ENCODE measurements at places on chromosomes 4 and X.

GRCh38 chr4:77930876-77931275 lies 68.2 kb downstream of the MRPL1 start:
- DNase-seq, result no peak

GRCh38 chr4:40686081-40686913 lies 56.6 kb upstream of the RBM47 start:
- no peak for DNase-seq

DNA sequence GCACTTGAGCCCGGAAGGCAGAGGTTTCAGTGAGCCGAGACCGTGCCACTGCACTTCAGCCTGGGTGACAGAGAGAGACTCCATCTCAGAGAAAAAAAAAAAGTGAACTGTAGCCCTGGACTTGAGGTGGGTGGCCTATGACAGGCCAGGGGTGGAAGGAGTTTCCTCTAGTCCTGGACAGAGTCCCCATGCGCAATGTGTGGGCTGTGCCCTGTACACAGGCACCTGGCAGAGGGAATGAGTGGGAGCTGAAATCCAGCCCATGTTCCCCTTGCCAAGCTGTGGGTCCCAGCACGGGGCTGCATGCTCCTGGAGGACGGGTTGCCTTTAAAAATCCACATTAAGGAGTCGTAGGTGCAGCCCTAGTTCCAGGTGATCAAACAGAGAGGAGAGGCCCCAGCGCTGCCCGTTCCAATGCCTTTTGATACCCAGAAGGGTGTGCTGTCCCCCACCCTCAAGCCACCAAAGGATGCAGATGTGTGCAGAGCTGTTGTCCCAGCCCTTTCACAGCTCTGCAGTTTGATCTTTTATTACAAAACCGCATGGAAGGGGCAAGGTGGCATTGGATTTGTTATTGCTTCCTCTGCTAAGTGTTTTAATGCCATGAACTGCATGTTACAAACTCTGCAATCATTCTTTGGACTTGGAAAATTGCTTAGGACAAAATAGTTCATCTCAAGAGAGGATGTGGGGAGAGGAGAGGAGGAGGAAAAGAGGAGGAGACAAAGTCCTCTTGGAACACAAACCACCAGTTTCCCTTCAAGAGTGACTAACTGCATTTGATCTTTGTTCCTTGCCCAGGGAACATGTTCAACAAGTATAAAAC lies 38.0 kb upstream of the PDK3 start:
- DNase-seq, result no peak

DNA sequence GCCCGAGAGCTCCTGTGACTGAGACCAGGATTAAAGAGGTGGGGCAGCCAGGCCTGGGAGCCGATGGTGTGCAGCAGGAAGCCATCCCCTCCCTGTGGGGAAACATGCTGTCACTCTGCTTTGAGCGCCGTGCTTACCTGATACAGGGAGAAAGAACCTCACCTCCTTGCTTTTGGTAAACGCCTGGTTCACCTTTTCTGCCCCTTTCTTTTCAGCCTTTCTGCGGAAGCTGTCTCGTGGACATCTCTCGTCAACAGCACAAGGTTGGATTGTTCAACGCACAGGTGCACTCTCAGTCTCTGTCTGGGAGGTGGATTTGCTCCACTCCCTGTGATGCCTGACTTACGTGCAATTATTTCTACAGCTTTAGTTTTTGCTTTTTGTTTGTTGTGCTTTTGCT lies 12.0 kb downstream of the ZFYVE28 start:
- no peak for DNase-seq

GRCh38 chr4:82842593-82842992 lies 44.0 kb upstream of the SCD5 start:
- no peak for DNase-seq

DNA sequence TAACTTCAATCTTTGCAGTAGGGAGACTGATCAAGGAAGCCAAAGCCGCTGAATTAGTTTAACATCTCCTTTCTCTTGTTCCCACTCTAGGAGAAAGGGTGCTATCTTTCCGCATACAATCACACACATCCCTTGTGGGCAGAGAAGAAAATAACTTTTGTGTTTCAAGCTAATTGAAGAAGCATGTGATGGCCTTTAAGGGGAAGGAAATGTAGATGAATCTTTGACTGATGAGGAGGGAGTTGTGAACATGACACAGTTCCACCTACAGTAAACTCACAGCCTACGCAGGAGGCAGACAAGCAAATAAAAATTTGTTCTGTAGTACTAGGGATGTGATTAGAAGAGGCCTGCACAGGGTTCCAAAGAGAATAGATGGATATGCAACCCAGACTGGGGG lies 14.7 kb upstream of the SPATA4 start:
- DNase-seq, result no peak

GRCh38 chr4:99915449-99915848 lies 21.2 kb upstream of the LAMTOR3 start:
- DNase-seq, result no peak

GRCh38 chrX:114619874-114620273 lies 36.0 kb downstream of the HTR2C start:
- DNase-seq, result no peak

- DNase-seq, result no peak
These were observed 132.0 kb upstream of the ATP6AP2 start for GRCh38 chrX:40448793-40449192.

GRCh38 chr4:84022564-84022963 lies 476.5 kb downstream of the NKX6-1 start:
- no peak for DNase-seq

GRCh38 chr4:151669990-151670389 lies 90.8 kb downstream of the GATB start:
- no peak for DNase-seq

DNA sequence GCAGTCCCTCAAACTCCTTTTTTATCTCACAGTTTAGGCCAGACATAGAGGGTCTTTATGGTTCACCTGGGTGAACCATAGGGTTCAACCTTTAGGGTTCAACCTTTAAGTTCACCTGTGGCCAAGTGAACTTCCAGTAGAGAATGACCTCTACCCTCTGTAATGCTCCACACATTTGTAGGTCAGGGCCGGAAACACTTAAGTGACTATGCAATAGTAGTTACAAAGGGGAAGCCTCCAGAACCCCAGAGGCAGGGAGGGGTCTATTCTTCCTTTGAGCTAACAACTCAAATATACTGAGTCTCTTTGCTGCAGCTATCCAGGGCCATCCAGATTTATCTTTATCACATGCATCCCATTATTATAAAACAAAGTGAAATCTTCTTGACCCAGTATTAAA lies 100.0 kb downstream of the LARP1B start:
- no peak for DNase-seq

DNA sequence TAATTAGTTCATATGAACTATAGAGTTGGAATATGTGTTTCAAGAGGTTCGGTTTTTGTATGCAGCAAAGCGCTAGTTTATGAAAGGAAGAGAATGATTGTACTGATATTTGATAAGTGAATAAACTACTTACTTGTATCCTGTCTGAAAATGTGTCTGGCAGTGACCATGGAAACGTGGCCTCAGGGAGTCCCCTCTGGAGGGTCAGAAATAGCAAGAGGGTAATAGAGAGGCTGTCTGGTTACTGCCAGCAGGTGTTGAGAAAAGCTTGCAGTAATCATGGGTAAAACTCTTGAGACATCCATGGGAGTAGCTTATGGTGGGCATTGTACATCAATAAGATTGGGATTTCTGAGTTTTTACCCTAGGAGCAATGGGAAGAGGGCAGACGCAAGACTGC lies 77.1 kb downstream of the DCLK2 start:
- DNase-seq, result no peak

DNA sequence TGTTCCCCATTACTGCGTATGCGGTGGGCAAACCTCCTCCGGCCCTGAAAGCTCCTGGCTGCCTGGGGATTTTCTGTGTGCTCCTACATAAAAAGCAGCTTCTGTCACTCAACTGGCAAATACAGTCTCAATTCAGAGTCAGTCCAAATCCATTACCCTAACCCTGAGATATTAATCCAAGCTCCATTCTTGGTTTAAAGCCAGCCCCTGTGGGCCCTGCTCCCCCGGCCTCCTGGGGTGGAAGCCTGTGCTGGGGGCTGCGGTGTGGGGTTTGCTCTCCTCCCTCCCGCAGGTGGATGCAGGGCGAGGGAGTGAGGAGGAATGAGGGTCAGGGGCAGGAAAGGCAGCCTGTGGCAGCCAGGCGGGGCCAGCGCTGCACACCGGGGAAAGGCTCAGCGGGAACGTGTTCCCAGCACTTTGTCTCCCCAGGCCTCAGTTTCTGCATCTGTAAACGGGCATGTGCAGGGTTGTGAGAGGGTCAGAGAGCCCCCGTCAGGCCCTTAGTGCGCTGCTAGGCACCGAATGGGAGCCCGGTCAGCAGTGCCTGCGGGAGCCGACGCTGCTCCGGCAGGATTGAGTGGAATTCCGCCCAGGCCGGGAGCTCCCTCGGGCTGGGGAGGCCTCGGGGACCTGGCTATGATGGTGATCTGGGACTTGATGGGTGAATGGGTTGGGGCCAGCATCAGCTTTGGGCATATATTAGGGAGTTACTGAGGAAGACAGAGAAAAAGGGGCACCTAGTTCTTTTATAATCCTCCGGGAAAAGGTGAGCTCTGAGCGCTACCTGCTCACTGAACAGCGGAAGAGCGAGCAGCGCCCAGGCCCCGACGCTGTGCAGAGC lies 6.3 kb upstream of the RGS12 start:
- no peak for DNase-seq

GRCh38 chr4:188016754-188017153 lies 21.2 kb downstream of the ZFP42 start:
- no peak for DNase-seq

- DNase-seq, result no peak
These were observed 453.4 kb upstream of the MAGEB2 start for GRCh38 chrX:29762006-29762405.

DNA sequence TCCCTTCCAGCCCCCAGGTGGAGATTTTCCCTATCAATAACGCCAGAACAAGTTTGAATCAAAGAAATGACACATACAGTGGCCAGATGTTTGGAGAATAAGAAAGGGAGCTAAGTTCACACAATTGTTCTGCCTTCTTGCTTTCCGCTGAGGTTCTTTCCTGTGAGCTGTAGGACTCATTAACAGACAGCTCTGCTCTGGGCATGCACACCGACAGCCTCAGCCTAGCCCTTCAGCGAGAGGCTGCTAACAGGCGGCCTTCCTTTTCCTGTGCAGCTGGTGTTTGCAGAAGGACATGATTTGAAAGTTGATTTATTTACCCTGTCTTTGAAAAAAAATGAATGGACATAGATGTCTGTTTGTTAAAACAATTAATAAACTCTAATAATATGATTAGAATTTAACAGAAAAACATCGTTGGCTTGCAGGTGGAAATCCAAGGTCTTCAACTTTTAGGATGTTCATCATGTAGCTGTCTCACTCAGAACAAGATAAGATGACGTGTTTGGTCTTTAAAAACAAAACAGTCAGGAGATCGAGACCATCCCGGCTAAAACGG lies 183.3 kb downstream of the KDR start:
- peak; percentile 28 for DNase-seq

- no peak for DNase-seq
These were observed 91.5 kb downstream of the PPP2R2C start for GRCh38 chr4:6380746-6381410.

DNA sequence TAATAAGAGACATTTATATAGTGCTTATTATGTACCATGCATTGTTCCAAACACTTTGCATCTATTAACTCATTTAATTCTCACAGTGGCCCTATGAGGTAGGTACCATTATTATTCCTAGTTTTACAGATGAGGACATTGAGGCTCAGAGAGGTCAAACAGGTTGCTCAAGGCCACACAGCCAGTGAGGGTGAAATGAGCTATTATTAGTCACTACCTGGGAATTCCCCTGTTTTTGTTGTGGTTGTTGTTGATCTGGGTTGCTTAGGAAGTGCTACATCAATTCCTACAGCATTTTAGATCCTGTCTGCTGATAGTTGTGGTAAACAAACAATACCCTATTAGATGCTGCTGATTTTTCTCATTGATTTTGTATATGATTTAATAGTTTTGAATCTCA lies 41.2 kb downstream of the APLN start:
- DNase-seq, result peak; percentile 21

DNA sequence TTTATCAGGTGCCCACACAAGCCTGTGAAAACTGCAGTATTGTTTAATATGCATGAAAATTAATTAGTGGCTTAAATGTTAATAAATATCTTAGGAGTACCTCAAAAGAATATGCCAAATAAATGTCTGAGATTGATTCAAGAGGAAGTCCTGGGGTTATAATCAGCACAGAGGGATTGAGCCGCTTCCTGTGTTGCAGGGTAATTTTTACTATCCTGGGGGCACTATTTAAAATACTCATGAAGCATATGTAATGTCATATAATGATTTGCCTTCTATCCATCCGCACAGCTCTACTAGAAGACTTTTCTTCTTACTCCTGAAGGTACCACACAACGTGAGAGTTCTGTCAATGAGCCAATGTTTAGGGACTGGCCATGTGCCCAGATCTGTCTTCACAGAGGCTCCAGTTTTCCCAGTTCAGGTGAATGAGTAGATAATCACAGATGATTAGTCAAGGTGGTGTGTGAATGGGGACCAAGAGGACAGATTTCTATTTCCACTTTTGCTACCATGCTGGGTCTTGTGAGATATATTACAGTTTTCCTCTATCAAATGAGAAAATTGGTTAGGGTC lies 233.3 kb downstream of the USP46 start:
- DNase-seq, result no peak

GRCh38 chr4:169268951-169269760 lies 1.6 kb downstream of the SH3RF1 start:
- no peak for DNase-seq

DNA sequence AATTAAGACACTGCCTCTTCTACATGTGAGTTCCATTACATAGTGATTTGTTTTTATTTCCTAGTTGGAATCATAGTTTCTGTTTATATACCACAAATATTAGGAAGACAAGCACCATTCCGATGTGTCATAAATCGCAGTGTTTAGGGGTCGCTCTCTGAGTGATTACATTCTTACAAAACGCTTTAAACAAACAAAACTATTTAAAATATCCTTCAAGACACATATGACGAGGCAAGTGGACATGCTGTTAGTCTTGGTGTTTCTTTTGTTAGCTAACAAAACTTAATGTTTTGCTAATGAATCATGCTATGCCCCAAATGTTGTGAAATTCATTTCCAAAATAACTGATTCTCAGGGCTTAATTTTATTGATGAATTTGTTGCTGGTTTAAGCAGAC lies 1219.3 kb upstream of the PRKX start:
- DNase-seq, result no peak

DNA sequence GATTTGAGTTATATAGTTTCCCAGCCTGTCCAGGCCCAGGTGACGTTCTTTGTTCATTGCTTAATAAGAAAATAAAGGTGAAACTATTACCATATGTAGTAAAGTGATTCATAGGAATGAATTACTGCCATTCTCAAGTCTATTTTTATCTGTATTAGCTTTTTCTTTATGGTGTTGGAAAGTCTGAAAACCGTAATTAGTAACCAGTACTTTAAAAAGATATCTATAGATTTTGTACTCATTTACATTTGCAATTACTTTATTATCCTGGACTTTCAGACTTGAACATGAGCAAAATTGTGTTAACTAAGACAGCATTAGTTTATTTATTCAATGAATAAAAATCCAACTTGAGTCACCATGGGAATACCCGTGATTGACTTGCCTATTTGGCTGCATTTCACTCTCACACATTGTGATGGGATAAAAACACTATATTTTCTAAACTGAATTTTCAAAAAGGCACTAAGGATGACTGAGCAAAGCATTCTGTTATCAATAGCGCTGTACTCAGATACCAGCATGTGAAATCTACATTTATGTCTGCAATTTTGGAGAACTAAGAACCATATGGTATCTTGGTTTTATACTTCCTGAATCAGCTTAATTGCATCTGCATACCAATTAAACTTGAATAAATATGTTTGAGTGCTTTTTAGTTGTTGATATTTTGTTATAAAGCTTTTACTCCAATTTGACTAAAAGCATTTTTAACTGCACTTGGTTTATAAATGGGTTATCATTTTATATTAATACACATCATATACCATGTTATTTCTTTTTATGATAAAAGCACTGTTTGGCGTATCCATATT lies 154.6 kb downstream of the CCSER1 start:
- no peak for DNase-seq

GRCh38 chr4:162685410-162685809 lies 481.3 kb downstream of the NAF1 start:
- no peak for DNase-seq

All from CD4-positive, alpha-beta T cell treated with Interleukin-15 for 4 hours (primary cell).